ENCODE measurements at places on chromosomes 3 and 15.
A peak's percentile ranks its signal among the peaks of the same experiment; 100 is the strongest.

- no peak for DNase-seq
These were observed 70.5 kb upstream of the LIPC start for GRCh38 chr15:58361273-58361759.

GRCh38 chr3:46359733-46360493 lies 6.0 kb downstream of the CCR2 start:
- peak; percentile 52 for DNase-seq

- no peak for DNase-seq
These were observed 18.6 kb upstream of the SECISBP2L start for GRCh38 chr15:49064884-49065283.

DNA sequence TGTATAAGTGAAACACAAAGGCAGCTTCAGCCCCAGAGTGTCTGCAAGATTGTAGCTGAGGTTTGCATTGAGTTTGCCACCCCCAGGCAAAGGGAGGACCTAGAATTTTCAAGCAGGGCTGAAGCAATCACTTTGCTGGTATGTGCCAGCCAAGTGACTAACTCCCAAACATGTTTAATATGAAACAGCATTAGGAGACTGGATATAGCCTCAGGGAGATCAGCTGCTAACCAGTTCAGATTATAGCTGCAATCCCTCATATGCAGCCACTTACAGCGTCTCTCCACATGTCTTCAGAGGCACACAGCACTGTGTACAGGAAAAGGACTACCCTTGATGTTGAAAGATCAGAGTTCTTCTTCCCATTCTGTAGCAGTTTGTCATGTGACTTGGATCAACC lies 38.4 kb upstream of the PPP2R3A start:
- no peak for DNase-seq

DNA sequence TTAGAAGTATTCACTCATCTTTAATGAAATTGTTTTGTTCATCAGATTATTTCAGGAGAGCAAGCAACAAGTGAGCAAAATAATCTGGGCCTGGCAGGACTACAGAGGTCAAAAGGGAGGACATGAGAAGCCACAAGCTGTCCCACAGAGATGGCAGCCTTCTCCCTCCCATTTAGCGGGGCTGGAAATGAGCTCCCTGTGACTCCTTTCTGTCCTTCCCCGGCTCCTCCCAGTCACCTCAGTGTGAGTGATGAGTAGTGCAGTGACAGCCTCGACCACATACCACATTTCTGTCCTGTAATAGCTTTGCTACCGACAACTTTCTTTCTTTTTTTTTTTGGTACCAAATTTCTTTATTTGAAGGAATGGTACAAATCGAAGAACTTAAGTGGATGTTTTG lies 38.0 kb downstream of the RAB7A start:
- no peak for DNase-seq

GRCh38 chr3:106473576-106474475 lies 605.0 kb upstream of the CBLB start:
- DNase-seq: no peak

DNA sequence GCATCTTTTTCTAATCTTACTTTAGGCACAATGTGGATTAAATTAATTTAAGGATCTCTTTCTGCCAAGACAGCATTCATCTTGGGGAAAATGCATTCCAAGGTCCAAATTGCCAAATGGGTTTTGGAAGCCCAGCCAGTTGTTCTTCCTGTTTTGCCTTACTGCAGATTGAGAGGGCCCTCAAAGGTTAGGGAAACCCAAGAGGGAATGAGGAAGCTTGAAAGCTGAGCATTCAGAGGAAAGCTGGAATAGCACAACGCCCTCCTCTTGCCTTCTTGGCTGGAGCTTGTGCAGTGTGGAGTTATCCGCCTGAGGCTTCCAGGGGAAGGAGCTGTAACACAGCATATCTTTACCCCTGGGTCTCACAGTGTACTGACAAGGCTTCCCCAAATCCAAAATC lies 18.2 kb upstream of the SACM1L start:
- no peak for DNase-seq

GRCh38 chr3:184811034-184811433 lies 932 bp upstream of the VPS8 start:
- no peak for DNase-seq

DNA sequence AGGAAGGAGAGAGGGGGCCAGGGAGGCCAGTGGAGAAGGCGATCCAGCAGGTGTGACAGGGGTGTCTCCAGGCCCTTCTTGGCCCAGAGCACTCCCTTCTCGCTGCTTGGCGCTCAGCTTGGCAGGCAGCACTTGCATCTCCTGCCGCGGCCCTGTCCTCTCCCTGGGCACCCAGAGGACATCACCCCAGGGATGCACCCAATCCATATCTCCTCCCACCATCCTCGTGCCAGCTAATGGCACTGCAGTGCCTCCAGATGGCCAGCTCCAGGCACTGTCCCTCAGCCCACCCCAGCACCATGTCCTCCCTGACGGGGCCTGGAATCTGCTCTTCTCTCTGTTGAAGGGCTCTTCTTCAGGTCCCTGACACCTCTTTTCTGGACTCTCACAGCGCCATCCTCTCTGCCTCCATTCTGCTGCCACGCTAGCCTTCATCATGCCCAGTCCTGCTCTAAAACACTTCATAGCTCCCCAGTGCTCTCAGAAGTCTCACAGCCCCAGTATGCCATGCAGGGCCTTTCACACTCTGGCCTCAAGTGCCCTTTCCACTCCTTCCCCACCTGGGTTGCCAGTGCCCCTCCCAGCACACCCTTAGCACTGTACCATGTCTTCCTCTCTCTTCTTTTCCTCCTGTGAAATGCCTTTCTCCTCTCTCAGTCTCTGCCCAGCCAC lies 106.8 kb upstream of the SLC6A11 start:
- DNase-seq: no peak

- DNase-seq: no peak
These were observed 219.3 kb upstream of the TMCO5A start for GRCh38 chr15:37715101-37715500.

DNA sequence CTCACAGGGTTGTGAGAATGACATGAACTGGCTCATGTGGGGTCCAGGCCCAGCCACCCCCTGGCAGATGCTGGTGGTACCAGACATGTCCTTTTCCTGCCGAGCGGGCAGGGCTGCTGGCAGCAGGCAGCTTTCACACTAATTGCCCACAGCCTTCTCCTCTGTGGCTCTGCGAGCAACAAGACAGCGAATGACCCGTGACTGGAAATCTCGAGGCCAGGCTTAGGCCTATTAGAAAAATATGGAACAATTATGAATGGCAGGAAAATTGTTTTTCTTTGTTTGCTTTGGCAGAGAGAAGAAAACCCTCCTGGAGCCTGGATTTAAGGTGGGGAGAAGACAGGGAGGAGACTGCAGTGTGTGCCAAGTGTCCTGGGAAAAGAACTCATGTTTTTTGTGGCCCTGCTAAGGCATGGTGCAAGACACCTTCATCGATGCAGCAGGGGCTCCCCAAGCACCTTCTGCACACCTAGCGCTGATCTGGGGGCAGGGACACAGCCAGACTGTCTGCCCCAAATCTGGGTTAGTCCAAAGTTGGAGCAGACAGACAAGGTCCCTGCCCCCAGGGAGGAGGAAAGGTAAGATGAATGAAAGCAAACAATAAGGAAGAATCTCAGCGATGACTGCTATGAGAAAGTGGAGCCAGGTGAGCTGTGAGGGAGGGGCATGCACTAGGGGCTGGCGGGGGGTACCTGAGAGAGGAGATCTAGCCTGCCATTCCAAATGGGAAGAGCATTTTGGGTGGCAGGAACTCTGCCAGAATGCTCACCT lies 193.8 kb upstream of the TLE3 start:
- no peak for DNase-seq

DNA sequence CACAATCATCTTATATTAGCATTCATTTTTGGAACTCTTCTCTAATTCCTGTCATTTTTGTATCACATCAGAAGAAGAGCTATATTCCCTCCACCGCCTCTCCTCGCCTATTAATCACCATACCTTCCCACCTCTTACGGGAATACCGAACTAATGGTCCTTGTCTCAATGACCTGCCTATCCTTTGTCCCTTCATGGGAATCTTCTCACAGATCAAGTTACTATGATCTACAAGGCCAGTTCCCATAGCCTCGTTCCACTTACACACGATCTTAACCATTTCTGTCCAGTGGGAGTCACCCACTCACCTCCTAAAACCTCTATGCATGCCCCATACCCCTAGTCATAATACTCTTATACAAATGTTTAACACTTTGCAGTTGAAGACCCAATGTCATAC lies 342.6 kb upstream of the TPRG1 start:
- DNase-seq: no peak

GRCh38 chr3:71702131-71703024 lies 22.8 kb downstream of the EIF4E3 start:
- no peak for DNase-seq

- no peak for DNase-seq
These were observed 82.0 kb upstream of the BFSP2 start for GRCh38 chr3:133317866-133318265.

DNA sequence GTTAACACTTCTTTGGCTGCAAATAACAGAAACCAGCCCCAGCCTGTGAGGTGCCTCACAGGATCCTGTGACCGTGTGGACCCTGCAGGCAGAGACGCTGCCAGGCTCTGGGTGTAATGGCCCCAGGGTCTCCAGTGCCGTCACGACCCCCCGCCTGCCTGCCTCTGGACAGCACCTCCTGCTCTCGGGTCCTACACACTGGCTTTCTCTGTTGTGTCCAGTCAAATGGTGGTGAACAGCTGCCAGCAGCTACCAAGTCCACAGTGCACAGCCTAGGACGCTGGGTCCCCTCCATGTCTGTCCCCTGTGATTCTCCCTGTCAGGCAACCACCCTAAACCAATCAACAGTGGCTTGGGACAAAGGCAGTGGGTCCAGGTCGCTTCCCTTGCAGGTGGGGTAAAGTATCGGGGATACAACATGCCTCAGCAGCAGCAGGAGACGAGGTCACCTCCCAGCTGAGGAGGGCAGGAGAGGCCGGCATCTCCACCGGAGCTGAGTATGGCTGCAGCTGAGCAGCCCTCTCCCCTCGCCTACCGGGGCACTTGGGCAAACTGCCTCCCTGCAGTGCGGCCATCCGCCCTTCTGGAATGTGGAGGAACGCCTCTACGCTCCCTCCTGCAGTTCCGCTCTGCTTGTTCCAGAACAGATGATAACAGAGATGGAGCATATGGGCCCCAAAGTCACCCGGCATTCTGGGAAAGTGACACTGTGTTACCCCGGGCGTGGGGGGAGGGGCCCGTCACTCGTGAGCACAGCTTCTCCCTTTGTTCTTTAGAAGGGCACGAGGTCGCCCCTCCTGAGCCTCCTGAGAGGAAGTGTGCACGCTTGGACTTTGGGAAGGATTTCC lies 21.1 kb upstream of the SKOR1 start:
- peak; percentile 40 for DNase-seq

DNA sequence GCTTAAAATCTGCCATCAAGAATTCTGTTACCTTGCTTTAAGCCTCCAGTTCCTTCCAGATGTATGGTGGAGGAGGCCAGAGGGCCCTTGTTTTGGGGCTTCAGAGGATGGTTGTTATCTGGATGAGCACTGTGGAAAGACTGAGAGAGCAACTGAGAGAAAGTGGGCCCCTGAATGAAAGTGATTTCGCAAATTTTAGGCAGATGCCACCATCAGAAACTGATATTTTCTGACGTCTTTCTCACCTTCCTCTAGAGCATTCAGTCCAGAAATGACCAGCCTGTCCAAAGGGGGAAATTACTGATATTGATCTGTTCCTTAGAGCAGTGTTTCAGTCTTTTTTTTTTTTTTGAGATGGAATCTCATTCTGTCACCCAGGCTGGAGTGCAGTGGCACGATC lies 13.4 kb downstream of the B3GNT5 start:
- no peak for DNase-seq

All from NCI-H1694 (cell line).